Adipocyte (in vitro differentiated cells): ENCODE measurements at places on chromosomes 4 and X.
A peak's percentile ranks its signal among the peaks of the same experiment; 100 is the strongest.

GRCh38 chr4:90648791-90649190 lies 521.6 kb downstream of the CCSER1 start:
- DNase-seq: no peak

- peak; percentile 60 for DNase-seq
Measured at GRCh38 chr4:162644346-162644745, 480.5 kb upstream of the FSTL5 start.

DNA sequence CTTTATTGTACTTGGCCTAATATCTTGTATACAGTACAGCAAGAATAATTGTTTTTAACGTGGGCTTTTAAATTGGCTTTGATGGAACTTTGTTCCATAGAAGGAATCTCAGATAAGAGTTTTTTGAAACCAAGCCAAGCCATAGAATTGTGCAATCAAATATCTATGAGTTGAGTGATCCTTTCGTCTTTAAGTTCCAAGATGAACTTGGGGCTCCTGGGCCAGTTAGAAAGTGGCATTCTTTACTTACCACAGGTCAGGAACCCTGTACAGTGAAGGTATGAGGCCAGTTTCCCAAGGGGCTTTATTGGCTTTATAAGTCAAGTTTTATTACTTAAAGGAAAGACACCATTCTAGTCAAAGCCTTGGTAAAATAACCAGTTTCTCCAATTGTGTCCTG lies 2104.2 kb downstream of the PCDH7 start:
- DNase-seq: peak; percentile 74

DNA sequence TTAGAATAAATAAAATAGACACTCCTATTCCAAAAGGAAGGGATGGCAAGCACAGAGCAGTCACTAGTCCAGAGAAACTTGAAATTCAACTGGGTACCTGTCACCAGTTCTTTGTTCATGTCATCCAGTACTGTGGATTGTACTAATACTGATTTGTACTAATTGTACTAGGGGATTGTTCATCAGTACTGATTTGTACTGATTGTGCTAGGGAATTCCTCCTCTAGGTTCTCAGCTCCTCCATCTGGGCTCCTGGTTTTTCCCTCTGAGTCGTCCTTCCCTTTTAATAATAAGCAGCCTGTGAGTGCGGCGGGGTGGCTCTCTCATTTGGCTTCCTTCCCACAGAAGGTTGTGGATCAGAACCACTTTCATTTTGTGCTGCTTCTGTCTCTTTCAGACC lies 31.0 kb upstream of the SOD3 start:
- DNase-seq: no peak

DNA sequence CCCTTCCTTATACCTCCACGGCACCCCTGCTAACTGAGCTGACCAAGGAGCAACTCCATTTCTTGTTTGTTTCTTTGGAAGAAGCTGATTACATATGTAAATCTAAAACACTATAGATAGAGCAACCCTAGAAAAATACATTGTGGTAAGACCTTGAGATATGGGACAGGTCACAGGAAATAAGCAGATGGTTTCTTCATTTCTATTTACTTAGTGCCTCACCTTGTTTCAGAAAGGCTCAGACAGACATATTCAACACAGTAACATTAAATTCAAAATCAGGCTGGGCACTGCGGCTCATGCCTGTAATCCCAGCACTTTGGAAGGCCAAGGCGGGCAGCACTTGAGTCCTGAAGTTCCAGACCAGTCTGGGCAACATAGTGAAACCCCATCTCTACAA lies 47.3 kb downstream of the IRF2 start:
- DNase-seq: no peak

DNA sequence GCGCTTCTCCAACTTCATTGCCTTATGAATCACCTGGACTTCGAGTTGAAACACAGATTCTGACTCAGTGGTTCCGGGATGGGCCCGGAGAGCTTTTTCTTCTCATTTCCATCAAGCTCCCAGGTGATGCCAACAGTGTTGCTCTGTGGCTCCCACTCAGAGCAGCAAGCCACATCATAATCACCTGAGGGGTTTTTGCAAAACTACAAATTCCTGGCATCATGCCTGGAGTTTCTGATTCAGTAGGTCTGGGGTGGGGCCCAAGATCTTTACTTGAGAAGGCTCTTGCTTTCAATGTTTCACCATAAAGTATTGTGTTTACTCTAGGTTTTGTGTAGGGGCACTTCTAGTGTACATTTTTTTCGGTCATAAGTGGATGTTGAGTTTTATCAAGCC lies 7.0 kb downstream of the MTM1 start:
- DNase-seq: peak; percentile 46
